Astrocyte of the hippocampus (primary cell): ENCODE measurements at places on chromosomes 11 and 22.
A peak's percentile ranks its signal among the peaks of the same experiment; 100 is the strongest.

- no peak for DNase-seq
These were observed 691.6 kb upstream of the ANO5 start for GRCh38 chr11:21501245-21501644.

DNA sequence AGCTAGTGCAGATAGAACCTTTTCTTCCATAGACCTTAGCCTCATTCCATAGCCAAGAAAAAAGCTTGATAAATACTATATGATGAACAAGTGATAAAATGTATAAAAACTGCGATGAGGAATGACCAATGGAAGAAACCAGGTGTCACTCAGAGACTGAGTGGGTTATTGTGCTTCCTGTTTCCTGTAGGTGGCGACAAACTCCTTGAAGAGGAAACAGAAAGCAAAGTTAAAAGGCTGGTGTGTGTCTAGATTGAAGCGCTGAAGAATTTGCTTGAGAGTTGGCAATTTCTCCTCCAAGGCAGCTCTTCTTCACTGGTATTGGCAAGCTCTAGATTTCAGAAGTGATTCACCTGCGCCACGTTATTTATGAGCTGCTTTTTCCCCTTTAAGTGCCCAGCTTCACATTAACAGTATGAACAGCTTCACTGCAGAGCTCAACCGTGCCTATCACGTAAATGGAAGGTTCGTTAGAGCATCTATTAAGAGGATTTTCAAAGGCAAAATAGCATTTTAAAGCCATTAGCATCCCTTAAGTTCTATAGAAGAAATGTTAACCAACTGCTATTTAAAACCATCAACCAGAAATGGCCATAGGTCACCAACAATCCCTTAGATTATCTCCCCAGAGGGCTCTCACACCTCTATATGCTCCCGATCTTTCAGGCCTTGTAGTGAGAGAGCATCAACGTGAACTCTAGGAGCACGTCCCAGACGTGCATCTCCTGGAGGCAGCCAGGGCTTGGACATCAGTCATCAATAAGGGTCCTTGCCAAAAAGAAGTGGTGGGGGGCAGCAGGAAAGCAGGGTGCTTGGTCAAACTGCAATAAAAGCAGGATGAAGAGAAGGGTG, 179.4 kb downstream of the CADM1 start:
- peak; percentile 78 for DNase-seq

- DNase-seq, result no peak
These were observed 314.2 kb downstream of the BLID start for GRCh38 chr11:121801781-121802180.

DNA sequence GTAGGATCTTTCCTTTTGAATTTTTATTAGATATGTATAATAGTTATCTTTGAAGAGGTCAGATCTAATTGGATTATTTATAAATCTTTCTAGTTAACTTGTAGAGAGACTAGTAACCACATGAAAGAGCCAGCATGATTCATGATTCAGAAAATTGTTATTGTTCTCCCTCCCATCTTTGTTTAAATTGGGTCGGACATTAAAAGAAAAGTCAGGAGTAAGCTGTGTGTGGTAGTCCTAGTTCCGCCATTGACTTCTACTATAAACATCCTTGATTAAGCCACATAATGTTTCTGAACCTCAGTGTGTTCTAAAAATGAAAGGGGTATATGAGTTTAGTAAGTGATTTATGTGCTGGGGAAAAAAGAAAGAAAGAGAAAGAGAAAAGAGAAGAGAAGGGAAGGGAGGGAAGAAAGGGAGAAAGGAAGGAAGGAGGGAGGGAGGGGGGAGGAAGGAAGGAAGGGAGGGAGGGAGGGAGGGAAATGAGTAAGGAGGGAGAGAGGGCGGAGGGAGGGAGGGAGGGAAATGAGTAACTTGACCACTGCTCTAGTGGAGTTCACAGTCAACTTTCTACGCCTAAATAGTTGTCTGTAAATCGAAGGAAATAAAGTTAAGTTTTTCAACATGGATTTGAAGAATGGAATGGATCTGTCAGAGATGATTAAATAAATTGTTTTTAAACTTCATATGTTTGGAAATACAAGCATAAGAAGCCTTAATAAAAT, 32.9 kb downstream of the SIK2 start:
- DNase-seq, result peak; percentile 50

DNA sequence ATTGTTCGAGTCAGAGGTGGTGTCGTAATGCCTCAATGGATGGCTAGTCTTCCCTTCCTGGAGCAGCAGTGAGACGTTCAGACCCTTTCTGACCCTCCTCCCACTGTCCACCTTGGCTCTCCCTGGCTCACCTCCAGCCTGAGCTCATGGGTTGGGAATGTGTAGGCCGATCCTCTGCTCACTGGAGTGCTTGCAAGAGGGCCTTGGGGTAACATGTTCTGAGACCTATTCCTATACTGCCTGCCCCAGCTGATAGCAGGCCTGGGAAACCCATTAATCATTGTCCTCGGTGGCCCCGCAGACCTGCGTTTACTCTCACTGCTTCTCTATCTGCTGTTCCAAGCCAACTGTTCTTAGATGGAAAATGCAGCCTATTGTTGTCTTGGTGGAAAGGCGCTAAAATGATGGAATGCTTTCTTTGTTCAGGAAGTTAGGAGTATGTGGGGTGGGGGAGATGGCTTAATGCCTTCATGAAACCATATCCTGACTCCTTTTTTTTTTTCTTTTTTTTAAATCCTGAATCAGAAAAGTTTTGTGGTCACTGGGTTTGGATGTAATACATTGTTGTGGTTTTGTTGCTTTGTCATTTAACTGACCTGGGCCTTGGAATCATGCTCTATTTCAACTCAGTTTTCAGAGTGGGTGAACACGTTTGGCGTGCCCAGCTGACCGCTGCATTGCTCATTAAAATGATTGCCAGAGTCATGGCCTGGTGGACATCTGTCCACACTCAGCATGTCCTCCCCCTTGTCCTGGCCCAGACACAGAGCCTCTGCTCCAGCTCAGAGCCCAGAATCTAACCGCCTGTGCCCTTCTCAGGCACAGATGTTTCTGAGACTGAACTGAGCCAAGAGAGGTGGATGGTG, 72.5 kb downstream of the MICAL2 start:
- DNase-seq, result peak; percentile 97

DNA sequence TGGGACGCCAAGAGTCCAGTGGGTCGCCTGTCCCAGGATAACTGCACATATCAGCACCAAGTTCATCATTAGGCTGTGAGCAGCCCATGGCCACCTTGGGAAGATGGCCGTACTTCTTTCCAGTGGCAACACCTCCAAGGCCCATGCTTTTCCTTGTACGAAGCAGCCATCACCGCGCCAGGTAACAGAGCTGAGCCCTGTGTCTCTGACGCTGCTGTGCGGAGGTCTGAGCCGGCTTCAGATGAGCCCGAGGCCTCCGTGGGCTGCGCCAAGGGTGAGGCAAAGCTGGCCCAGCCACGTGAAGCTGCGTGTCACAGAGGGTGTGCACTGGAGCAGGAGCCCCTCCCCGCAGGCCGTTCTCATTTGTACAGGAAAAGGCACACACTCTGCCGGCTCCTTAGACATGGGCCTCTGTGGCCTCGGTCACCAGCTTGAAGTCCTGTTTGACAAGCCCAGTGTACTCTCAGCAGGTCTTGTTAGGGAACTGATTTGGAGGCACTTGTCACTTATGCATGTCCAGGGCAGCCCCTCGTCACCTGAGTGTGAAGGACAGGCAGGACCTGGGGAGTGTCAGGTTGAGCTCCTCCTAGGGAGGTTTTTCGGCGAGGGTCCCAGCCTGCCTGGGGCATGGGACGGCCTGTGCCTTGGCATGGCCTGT, 401.5 kb downstream of the TBC1D22A start:
- no peak for DNase-seq

- no peak for DNase-seq
These were observed 56.8 kb upstream of the SEPTIN5 start for GRCh38 chr22:19657252-19658056.

DNA sequence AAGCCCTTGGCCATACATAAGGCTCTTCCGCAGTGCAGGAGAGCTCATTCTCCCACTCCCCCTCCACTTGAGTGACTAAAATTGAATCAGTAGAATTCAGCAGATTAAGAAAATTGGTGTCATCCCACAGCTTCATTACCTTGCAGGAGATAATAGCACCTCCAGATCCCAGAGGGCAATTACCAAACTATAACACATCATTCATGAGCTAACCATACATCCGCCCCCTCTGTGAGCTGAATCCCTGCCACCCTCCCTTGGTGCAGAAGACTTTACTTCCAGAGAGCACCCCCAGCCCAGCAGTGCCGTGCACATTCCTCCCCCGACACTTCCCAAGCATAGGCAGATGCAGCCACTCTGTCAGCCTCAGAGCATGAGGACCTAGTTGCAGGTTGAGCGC, 496.5 kb upstream of the B3GAT1 start:
- DNase-seq, result no peak

- DNase-seq, result no peak
These were observed 537.7 kb downstream of the BUD13 start for GRCh38 chr11:116234989-116235568.

DNA sequence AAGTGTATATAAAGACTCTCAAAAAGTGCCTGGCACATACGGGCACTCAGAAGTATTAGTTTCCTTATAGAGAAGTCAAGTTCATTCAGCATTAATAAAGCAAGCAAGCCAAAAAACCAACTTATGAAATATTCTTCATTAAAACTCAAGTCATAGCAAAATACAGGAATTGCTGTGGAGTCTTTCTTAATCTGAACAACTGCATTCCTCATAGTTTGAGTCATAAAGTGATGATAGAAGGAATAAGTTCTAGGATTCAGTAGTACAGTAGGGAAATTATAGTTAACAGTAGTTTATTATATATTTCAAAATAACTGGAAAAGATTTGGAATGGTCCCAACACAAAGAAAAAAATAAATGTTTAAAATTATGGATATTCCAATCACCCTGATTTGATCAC, 200.3 kb downstream of the C11orf91 start:
- DNase-seq, result no peak

DNA sequence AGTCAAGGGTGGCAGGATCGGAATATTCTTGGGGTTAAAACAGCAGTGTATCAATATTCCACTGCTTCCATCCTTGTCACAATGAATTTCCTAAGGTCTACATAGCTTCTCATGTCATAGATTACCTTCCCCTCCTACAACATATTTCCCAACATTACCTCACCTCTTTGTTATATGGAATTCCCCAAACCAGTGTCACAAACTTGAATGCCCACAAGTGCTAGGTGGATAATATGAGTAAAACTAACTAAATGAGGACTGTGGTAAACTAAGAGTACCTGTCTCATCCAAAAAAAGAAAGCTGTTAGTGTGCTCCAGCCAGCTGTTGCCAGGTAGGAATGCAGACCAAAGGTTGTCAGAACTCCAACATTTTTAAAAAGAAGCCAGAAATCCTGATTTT, 17.0 kb upstream of the NUCB2 start:
- peak; percentile 6 for DNase-seq

DNA sequence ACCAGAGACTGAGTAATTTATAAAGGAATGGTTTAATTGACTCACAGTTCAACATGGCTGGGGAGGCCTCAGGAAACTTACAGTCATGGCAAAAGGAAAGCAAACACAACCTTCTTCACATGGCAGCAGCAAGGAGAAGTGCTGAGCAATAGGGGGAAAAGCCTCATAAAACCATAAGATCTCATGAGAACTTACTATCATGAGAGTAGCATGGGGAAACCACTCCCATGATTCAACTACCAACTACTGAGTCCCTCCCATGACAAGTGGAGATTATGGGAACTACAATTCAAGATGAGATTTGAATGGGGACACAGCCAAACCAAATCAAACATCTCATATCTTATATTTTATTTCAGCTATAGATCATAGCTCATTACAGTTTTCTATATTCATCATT, 33.0 kb downstream of the GRIA4 start:
- DNase-seq, result no peak

GRCh38 chr22:37470087-37470445, 16.1 kb downstream of the MFNG start:
- no peak for DNase-seq

- no peak for DNase-seq
These were observed 23.1 kb upstream of the IRAG1 start for GRCh38 chr11:10716543-10717259.

GRCh38 chr22:37420686-37421467, 6.4 kb downstream of the ELFN2 start:
- DNase-seq, result no peak

DNA sequence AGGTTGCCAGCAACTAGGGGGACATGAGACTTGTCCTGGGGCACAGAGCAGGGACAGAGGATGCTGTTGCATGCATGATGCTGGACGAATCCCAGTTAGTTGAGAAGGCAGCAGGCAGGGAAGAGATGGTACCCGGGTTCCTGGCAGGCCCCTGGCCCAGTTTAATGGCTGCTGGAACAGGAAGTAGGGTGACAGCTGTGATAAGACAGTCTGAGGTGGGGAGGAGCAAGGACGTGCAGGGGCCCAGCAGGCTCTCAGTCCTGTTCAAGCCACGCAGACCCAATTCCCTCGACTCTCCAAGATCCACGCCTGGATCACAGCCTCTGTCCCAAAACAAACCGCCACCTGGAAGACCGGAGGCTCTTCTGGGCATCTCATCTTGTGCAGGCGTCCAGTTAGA, 32.0 kb downstream of the LRRC10B start:
- no peak for DNase-seq

GRCh38 chr11:75565221-75565814, 3.3 kb downstream of the SERPINH1 start:
- DNase-seq, result peak; percentile 81
